Testis (tissue), 5 donors: ENCODE measurements at places on chromosomes 13 and 19. TPM values are rescaled to one million over a fixed set of nuclear protein-coding genes. Genes with fewer than 3 reads are reported as not detected.

The CLASRP gene
- total RNA-seq: 132 TPM

The TGFBR3L gene
- 2.2 TPM for total RNA-seq

The CEACAM21 gene
- total RNA-seq: 0.71 TPM

The SPRY2 gene
- total RNA-seq: 12.9 TPM

The SSC5D gene
- 6.4 TPM for total RNA-seq

The AP1M2 gene
- 6.9 TPM for total RNA-seq

The WASF3 gene
- total RNA-seq: 27.3 TPM

The CEACAM16 gene
- 0.50 TPM for total RNA-seq

The B3GNT3 gene
- total RNA-seq: 0.71 TPM

The ZNF14 gene
- 12.1 TPM for total RNA-seq

The ZNF835 gene
- 4.9 TPM for total RNA-seq

The C19orf38 gene
- total RNA-seq: 17.4 TPM

The THSD8 gene
- total RNA-seq: 14.0 TPM

The C19orf67 gene
- total RNA-seq: 5.0 TPM

The CCNE1 gene
- total RNA-seq: 16.3 TPM

The FRY gene
- total RNA-seq: 25.9 TPM

The CACNG7 gene
- 0.39 TPM for total RNA-seq

The QPCTL gene
- 6.9 TPM for total RNA-seq

The DCAF15 gene
- total RNA-seq: 82.6 TPM

The CTXN1 gene
- total RNA-seq: 67.2 TPM

The PCDH20 gene
- 0.39 TPM for total RNA-seq

The CLDND2 gene
- total RNA-seq: 26.4 TPM

The GSX1 gene
- not detected for total RNA-seq

The SYNE4 gene
- 0.68 TPM for total RNA-seq

The ZNF557 gene
- 21.0 TPM for total RNA-seq

The ADM5 gene
- total RNA-seq: 2.9 TPM

The WDR88 gene
- 8.9 TPM for total RNA-seq

The MAP4K1 gene
- 2.8 TPM for total RNA-seq

The KDM4B gene
- total RNA-seq: 72.7 TPM

The GNA15 gene
- 2.5 TPM for total RNA-seq

The RPS19 gene
- 1,199 TPM for total RNA-seq

The ZNF320 gene
- total RNA-seq: 21.6 TPM

The ZNF729 gene
- total RNA-seq: 4.3 TPM

The CEACAM3 gene
- total RNA-seq: not detected

The SIGLEC5 gene
- total RNA-seq: not detected

The NMRK2 gene
- total RNA-seq: 1.7 TPM
